ENCODE measurements at places on chromosomes 2 and 18.

DNA sequence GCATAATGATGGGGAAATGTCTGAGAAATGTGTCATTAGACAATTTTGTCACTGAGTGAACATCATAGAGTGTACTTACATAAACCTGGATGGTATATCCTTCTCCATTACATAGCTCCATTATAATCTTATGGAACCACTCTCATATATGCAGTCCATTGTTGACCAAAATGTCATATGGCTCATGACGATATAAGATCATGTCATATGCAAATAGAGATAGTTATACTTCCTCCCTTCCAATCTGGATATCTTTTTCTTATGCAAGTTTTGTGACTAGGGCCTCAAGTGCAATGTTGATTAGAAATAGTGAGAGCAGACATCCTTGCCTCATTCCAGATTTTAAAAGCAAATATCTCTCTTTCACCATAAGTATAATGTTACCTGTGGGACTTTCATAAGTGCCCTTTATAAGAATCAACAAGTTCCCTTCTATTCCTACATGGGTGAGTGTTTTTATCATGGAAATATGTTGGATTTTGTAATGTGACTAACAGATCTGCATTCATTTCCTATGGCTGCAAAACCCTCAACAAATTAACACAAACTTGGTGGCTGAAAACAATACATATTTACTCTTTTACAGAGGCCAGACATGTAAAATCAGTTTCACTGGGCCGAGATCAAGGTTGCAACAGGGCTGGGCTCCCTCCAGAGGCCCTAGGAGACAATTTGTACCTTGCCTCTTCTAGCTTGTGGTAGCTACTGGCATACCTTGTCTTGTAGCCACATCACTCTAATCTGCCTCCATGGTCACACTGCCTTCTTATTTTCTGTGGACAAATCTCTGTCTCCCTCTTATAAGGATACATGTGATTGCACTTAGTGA is 21.6 kb upstream of the SULT1C4 start:
- no peak for DNase-seq

GRCh38 chr2:201362396-201362795 is 5.3 kb upstream of the FLACC1 start:
- DNase-seq: no peak

DNA sequence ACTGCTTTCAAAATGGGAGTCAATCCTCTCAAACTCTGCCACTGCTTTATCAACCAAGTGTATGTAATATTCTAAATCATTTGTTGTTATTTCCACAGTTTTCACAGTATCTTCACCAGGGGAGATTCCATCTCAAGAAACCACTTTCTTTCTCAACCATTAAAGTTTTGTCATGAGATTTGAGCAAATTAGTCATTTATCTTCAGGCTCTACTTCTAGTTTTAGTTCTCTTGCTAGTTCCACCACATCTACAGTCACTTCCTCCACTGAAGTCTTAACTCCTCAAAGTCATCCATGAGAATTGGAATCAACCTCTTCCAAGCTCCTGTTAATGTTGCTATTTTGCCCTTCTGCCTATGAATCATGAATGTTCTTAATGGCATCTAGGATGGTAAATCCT is 545.8 kb downstream of the ARHGAP15 start:
- DNase-seq: no peak

GRCh38 chr18:22551536-22552151 is 133.9 kb upstream of the CTAGE1 start:
- DNase-seq: no peak

DNA sequence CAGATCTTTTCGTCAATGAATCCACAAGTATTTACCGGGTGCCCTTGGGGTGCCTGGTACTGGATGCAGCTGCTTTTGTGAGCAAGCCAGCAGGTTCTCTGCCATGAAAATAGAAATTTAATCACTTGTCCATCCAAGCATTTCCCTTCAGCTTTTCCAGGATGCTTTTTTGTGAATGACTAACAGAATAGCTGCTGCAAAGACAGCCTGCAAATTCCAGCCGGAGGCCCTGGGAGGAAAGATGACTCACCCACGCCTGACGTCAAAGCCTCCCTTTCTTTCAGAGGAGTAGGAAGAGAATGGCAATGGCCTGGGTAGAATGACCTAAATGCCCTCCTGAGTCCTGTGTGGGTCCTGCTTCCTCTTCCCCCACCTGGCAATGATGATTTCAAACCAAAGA is 111.9 kb downstream of the AP1S3 start:
- DNase-seq: no peak

GRCh38 chr2:126802316-126802715 is 96.4 kb upstream of the TEX51 start:
- no peak for DNase-seq

GRCh38 chr2:66519264-66519843 is 84.4 kb downstream of the MEIS1 start:
- DNase-seq: no peak

- DNase-seq: no peak
These were observed 116.2 kb upstream of the STPG4 start for GRCh38 chr2:47271054-47272000.

- DNase-seq: no peak
These were observed 12.9 kb upstream of the MAPRE3 start for GRCh38 chr2:26957534-26957933.

Measured in stimulated activated CD4-positive, alpha-beta T cell treated with anti-CD3 and anti-CD28 coated beads, Interleukin-1b, Interleukin-23, amount 100 ng/mL, for 1 hour (primary cell).